Stimulated activated CD4-positive, alpha-beta T cell treated with anti-CD3 and anti-CD28 coated beads, Interleukin-12 subunit alpha, Interleukin-12 subunit beta, amount 100 ng/mL, for 4 hours (primary cell): ENCODE measurements at places on chromosomes 11 and 22.

GRCh38 chr11:2386591-2386990, 9.5 kb downstream of the CD81 start:
- no peak for DNase-seq

DNA sequence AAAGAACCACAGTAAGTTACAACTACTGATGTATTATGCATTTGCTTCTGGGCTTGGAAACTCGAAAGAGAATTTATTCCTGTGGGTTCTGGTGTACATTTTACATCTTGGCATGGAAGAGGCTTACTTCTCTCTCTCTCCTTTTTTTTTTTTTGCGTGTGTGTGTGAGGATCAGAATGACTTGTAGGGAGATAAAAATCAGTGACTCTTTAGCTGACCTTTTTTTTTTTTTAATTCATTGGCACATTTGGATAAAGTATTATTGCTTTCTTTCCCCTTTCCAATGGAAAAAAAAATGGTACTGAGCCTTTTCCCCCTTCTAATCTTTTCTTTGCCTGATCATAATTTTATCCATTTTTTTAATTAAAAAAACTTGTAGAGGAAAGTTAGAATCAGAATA, 43.5 kb downstream of the EXT2 start:
- no peak for DNase-seq

DNA sequence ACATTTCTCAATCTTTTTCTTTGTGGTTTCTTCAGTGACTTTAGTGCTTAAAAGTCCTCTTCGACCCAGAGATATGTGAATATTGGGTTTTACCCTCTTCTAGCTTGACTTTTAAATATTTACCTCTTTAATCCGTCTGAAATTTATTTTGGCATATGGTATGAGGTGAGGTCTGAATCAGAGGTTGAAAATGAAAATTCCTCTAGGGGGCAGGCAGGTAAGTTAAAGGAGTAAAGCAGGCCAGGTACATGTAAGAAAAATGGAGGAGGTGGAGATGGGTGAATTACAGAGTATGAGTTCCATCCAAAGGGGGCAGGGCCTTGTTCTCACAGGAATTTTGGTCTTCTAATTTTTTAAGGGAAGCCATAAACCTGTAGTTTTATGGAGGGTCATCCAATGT, 263.8 kb upstream of the NARS2 start:
- no peak for DNase-seq

- DNase-seq, result no peak
These were observed 37.7 kb downstream of the OR5P2 start for GRCh38 chr11:7759010-7759409.

- DNase-seq, result peak; percentile 48
These were observed 705 bp upstream of the CAPN1 start for GRCh38 chr11:65180877-65181568.

GRCh38 chr11:68050371-68050841, 11.6 kb downstream of the TCIRG1 start:
- no peak for DNase-seq

DNA sequence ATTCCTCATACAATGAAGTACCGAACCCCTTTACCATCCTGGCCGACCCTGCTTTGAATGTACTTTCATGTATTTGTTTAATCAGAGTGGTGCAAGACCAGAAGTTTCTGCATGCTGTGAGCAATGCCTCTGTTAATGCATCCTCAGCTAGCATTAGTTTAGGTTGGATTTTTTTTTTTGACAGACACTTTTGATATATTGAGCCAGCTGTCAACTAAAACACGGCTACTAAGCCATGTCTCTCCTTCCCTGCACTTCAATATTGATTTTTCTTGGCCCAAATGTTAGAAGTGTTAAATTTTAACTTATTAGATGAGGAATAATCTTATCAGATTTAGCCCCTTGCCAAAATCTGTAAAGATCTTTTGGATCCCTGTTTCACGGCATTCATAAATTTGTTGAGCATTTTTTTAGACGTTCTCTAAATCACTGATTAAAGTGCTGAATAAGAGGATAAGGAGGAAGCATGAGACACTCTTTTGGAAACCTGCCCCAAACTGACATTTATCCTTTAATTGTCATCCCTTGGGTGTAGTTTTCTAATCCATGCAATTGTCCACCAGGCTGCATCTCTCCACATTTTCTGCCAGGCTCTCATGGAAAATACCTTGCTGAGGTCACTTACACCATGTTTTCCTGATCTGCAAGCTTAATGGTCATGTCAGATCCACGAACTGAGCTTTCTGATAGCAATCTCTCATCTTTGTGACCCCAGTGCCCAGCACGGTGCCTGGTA, 130.7 kb downstream of the FEZ1 start:
- DNase-seq, result no peak

DNA sequence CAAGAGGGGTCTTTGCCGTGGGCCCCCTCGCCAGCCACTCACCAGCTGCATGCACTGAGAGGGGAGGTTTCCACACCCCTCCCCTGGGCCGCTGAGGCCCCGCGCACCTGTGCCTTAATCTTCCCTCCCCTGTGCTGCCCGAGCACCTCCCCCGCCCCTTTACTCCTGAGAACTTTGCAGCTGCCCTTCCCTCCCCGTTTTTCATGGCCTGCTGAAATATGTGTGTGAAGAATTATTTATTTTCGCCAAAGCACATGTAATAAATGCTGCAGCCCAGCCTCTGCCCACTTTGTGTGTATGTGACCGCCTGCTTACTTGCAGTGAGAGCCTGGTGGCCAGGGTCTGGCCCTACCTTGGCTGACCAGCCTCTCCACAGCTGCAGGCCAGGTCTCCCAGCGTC, 2.8 kb upstream of the CRACR2B start:
- DNase-seq, result no peak

GRCh38 chr11:20020198-20020597, 140.1 kb downstream of the DBX1 start:
- DNase-seq, result no peak

GRCh38 chr22:20117633-20118299, 740 bp upstream of the TRMT2A start:
- DNase-seq, result peak; percentile 77

- no peak for DNase-seq
These were observed 23.9 kb downstream of the STIM1 start for GRCh38 chr11:3879216-3879966.

- DNase-seq, result no peak
These were observed 19.8 kb upstream of the PRAME start for GRCh38 chr22:22578702-22579424.

DNA sequence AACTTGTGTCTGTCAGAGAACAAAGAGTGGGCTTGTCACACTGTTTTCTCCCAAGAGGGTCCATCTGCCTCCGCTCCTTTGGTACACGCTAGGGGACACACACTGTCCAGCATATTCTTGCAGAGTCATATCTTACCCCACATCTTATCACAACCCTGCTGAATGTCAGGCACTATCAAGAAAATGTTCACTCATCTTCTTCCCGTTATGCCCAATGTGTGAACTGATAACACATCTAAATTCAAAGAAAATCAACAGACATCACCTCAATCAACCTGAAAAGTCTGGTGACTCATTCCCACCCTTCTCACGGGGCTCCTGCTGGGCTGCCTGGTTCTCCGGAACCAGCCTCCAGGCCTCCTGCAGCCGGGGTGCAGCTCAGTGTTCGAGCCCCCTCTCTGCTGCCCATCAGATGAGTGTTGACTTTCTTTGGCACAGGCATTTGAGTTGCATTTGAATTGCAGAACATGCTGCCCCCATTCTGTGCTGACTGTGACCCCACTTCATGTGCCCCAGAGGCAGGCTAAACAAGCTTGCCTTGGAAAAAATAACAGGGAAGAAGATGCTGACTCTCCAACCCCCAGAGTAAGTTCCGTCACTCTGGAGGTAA, 19.4 kb downstream of the GRAP2 start:
- DNase-seq, result peak; percentile 54

DNA sequence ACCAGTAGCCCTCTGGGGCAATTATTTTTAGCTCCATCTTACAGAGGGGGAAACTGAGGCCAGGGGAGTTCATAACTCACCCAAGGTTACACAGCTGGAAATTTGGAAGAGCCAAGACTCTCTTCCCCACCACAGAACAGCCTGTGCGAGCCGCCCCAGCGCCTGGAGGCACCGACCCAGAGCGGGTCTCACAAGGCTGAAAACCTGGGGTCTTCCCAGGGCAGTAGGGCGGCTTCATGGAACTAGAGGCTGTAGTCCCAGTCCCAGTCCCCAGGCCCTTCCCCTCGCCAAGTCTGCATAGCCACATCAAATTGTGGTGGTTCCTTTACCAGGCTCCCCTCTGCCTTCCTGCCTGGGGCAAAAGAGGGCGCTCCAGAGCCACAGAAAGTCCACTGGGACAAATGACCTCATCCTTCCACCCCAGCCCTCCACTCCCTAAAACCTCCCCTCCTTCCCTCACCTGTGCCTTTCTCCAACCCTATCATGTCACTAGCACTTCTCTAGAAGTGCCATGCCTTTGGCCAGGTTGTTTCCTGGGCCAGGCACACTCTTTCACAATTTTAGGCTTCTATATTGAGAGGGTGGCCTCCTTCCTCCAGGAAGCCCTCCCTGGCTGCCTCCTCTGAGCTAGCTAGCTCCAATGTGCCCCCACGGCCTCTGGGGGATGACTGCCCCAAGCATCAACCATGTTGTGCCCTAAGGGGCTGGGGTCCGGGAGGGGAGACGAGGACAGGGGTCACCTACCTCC, 15.2 kb upstream of the CDC42EP1 start:
- DNase-seq, result peak; percentile 42

DNA sequence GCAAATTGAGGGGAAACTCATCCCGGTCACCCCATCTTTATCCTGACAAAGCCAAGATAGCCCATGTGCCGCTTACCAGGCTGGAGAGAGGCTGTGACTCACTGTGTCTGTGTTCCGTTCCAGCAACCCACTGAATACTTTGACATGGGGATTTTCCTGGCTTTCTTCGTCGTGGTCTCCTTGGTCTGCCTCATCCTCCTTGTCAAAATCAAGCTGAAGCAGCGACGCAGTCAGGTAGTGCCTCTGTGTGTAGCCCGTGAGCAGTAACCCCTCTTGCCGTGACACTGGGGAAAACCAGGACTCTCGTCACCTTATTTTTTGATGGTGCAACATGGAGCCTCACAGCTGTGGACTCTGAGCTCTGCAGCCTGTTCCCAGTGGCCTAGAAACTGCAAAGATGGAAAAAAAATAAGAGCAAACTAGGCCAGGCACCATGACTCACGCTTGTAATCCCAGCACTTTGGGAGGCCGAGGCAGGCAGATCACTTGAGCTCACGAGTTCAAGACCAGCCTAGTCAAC, 16.9 kb downstream of the C22orf31 start:
- no peak for DNase-seq

DNA sequence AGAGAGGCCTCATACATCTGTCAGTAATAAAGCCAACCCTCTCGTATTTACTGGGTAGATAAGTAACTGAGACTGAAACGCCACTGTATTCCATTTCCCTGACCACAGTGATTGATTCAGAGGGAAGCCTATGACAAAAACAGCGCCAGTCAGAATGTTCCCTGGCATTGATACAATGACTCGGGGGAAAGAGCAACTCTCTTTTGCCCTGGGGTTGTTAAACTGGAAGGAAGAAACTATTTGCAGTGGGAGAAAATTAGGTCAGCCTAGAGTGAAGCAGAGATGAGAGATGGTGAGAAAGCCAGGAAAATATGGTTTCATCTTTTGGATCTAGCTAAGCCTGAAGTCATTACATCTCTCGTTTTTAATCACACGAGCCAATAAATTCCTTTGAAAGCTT, 48.6 kb upstream of the RBFOX2 start:
- no peak for DNase-seq

DNA sequence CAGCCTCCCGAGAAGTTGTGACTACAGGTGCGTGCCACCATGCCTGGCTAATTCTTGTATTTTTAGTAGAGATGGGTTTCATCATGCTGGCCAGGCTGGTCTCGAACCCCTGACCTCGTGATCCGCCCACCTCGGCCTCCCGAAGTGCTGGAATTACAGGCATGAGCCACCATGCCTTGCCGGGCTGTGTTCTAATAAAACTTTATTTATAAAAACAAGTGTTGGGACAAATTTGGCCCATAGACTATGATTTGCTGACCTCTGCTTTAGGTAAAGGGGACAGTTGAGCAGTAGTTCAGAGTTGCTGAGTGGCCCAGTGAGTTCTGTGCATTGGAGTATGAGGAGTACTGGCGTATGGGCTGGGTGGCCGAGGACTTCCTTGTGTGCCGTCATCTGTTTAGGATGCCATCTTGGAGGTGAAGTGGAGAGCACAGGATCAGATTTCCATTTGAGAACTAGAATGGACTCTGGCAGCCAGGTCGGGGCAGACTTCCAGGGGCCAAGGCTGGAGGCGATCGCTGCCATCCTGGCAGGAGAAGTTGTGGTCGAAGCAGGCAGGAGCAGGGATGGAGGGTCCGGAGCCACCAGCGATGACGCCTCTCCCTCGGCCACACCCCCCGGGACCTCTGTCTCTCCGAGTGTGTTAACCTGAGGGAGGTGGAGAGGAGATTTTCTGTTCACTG, 43.8 kb downstream of the FBLN1 start:
- DNase-seq, result no peak

DNA sequence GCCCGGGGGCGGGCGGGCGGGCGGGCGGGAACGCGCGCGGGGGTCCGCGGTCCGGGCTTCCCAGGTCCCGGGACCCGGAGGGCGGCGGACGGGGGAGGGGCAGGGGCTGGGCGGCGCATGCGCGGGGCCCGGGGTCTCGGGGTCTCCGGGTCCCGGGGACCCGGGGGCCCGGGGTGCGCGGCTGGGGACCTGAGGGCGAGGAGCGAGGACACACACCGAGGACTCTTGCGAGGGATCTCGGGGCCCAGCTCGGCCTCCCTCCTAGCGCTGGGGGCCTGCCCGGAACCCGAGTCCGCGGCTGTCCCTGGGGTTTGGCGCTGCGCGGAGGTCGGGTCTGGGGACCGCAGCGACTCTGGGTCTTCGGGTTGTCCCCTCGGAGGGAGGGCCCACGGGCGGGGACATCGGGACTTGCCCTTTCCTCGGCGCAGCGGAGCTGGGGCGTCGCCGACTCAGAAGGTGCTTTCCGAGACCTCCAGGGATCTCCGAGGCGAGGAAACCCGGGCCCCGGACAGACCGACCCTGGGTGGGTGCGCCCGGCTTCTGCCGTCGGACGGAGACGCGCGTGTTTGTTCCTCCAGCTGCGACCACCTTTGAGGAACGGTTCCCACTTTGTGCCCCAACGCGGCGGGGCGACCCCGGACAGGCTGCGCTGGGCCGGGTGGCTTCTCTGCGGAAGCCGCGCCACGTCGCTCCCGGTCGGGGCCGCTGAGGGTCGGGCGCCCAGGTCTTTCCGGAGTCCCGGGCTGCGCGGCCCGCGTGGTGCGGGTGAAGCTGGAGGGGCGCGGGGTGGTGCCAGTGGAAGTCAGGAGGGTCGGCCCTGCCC, 540 bp downstream of the PPARA start:
- DNase-seq, result peak; percentile 48

- DNase-seq, result no peak
These were observed 286.8 kb downstream of the BLID start for GRCh38 chr11:121829159-121829643.

- no peak for DNase-seq
These were observed 6.0 kb upstream of the SCGB2A2 start for GRCh38 chr11:62264004-62264403.

DNA sequence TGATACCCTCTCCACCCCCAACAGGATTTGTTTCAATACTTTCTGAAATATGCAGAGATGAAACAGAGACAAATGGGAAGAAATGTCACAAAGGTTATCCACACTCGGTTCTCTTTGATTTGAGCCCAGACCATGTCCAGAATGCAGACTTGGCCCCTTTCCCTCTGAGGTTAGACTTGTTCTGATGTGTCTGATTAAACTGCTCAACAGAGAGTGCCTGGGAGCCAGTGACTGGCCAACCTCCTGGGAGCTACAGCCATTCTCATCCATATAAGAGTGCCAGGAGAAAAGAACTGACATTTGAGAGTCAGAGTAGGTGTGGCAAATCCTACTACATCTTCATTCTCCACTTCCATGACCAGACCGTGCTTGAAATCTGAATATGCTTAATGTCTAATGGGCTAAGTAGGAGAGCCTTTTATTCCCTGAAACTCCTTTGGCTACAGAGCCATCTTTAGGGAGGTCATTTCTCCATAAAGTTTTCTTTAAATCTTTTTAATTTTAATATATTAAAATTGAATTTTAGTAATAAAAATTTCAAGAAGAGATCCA, 201.4 kb downstream of the BLID start:
- DNase-seq, result no peak
